Spleen (tissue), 13 donors: ENCODE measurements at places on chromosomes 5 and 9.

DNA sequence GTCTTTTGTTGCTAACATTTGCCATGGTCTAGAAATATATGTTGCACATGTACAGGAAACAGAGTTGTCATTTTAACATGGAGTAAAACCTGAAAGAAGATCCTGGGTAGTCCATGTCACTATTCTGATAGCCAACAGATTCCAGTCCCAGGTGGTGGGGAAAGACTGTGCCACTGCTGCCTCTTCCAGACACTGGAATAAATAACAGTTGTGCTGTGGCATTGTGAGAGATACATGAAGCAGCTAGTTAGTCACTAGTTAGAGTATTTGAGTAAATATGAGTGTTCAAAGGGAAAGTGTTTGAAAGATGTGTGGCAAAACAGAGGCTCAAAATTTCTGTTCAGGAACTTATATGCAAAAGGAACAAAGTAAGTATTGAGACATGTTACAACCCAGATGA lies 1408.3 kb downstream of the EFNA5 start:
- no peak for DNase-seq

GRCh38 chr9:105672711-105673234 lies 10.5 kb downstream of the TAL2 start:
- DNase-seq: no peak

GRCh38 chr5:915946-916345 lies 23.3 kb downstream of the TRIP13 start:
- DNase-seq: peak; percentile 45

DNA sequence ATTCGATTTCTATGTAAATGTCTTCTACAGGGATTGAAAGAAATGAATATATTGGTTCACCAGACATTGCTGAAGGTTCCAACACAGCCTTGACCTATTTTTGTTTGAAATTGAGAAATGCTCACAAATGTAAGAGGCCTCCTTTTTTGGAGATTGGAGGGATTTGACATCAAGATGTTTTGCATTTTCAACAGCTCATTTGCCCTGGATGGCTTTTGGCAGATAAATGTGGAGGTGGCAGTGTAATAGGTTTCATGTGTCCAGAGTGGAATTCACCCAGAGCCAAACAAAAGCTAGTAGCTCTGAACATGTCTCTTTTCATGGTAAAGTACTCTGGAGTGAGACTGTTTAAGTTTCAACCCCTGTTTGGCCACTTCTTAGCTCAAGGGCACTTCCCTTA lies 77.3 kb downstream of the PALM2AKAP2 start:
- no peak for DNase-seq

DNA sequence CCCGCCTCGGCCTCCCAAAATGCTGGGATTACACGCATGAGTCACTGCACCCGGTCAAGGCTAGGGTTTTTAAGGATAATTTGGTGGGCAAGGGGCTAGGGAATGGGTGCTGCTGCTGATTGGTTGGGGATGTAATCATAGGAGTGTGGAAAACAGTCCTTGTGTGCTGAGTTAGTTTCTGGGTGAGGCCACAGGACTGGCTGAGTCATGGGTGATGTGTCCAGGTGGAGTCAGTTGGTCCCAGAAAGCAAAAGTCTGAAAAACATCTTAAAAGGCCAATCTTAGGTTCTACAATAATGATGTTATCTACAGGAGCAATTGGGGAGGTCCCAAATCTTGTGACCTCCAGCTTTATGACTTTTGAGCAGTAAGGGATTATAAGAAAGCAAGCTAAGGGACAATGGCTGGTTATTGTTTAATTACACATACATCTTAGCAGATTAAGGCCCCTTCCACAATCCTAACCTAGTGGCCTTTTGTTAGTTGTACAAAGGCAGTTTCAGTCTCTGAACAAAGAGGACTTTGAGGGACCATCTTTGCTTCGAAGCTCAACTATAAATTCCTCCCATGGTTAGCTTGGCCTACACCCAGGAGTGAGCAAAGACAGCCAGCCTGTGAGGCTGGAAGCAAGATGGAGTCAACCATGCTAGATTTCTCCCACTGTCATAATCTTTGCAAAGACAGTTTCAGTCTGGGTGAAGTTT lies 5.5 kb upstream of the AOPEP start:
- DNase-seq: no peak

- no peak for DNase-seq
Measured at GRCh38 chr9:127796225-127796813, 6.4 kb upstream of the FPGS start.

DNA sequence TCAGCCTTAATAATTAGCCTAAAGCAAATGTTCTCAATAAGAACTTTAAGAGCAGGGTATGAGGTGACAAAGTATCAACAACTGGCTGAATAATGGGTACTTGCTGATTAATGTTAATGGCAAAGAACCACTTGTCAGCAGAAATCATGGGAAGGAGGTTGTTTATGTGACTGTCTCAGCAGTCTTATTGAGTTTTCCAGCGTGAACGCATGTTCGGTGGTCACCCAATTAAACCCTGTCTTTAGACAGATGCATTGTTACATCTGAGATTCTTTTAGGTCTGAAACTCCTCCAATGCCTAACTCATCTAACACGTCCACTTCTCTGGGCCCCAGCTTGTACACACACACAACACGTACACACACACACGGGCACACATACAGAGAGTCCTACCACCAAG lies 18.2 kb upstream of the TSSK1B start:
- DNase-seq: no peak

GRCh38 chr5:140548791-140549190 lies 1.3 kb downstream of the EIF4EBP3 start:
- no peak for DNase-seq

- no peak for DNase-seq
Measured at GRCh38 chr5:38782180-38782835, 63.5 kb upstream of the OSMR start.

GRCh38 chr5:143192191-143192900 lies 211.1 kb downstream of the NR3C1 start:
- no peak for DNase-seq

DNA sequence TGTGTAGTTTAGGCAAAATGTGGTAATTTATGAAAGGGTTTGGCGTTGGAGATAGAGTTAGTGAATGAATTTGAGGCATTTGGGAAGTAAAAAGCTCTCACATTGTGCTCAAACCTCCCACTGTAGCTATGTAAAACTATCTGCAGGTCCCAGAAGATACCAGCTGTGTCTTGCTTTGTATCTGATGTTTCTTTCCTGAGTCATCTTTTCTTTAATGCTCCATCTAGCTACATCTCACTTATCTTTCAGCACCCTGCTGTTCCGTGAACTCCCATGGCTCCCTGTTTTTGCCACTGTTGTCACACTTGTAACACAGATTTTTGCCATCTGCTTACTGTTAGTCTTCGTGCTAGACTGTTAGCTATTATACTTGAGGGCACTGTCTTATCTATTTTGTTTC lies 253.1 kb downstream of the NPR3 start:
- no peak for DNase-seq

- no peak for DNase-seq
Measured at GRCh38 chr5:146645342-146645741, 129.4 kb upstream of the GPR151 start.

GRCh38 chr9:99820685-99821395 lies 845 bp upstream of the NR4A3 start:
- peak; percentile 86 for DNase-seq

DNA sequence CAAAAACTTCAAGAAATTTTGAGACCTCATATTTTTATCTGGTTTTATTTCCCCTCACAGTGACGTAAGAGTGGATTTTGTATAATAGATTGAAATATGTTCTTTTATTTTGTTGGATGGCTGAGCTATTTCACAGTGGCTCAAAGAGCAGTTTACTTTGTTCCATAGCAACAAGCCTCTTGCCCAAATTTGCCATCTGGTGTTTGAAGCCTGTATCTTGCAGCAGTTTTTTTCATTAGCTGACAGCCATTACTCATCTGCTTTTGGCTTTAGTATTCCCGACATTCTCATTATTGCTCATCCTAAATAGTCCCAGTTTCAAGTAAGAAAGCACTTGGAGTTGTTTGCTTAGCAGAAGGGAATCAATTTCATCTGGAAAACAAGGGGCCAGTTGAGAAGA lies 36.3 kb downstream of the GDA start:
- DNase-seq: no peak
